ENCODE measurements at places on chromosomes 3 and 15.

- no peak for DNase-seq
These were observed 6.7 kb downstream of the ARGFX start for GRCh38 chr3:121574449-121574848.

- no peak for DNase-seq
These were observed 106.2 kb upstream of the CHMP2B start for GRCh38 chr3:87120881-87121280.

DNA sequence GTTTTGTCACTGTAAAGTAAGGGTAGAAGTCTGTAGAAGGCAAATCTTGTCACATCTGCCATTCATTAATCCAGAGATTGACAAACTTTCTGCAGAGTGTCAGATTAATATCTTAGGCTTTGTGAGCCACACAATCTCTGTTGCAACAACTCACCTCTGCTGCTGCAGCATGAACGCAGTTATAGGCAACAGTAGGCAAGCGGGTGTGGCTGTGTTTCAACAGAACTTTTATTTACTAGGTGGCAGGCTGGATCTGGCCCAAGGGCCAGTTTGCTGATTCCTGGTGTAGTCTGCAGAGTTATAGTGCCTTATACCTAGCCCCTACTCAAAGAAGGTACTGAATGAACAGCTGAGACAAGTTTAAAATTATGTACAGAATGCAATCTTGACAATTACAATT is 396.7 kb downstream of the FOXP1 start:
- no peak for DNase-seq

DNA sequence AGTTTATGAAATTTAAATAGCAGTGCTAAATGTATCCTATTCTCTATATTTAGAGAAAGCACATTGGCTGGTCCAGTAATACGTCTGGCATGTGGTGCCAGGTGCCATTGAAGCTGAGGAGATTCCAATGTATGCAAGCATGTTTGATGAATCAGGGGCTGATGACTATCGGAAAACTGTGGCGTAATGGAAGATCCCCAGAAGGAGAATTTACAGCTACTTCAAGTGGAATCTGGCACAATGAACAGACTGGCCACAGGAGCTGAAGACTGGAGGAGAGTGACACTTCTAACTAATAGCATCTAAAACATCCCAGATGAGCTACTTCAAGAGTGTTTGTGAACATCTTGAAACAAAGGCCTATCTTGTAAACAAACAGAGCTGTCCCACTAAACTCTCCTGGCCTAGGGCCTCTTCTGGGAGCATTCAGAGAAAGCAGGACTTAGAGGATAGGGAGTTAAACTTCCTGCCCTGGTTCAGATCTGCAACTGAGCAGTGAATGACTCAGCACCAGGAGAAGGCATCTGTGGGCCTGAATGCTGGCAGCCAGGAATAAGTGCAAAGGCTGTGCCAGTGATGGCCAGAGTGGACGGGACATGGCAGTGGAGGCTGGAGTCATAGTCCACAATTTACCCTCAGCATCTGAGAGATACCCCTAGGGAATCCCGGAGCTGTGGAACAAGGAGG is 15.2 kb upstream of the ACTC1 start:
- no peak for DNase-seq
